ENCODE measurements at places on chromosomes 6 and 20.

GRCh38 chr6:45644720-45645119 is 267.0 kb upstream of the SUPT3H start:
- no peak overlapping the region for H3K27ac ChIP-seq
- H3K27me3 ChIP-seq, result no peaks in the 10 kb centered on the region
- H3K4me3 ChIP-seq, result no peak overlapping the region

DNA sequence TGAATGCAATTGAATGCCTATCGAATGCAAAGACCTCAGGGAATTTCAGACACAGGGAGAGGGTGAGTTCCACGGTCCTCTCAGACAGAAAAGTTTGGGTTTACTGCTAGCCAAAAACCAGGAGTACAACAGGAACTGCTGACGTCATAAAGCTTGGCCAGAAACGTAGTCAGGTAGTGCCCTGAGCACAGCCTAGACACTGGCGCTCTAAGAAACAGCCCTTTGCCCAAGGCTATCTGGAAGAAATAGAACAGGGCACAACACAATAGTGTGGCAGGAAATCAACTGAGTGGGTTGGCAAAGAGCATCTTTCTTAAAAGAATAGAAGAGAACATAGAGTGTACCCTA is 58.0 kb downstream of the GFOD1 start:
- H3K4me1 ChIP-seq, result no peaks in the 10 kb centered on the region
- no peak for DNase-seq
- no peak overlapping the region for H3K27ac ChIP-seq
- no peaks in the 10 kb centered on the region for H3K27me3 ChIP-seq

DNA sequence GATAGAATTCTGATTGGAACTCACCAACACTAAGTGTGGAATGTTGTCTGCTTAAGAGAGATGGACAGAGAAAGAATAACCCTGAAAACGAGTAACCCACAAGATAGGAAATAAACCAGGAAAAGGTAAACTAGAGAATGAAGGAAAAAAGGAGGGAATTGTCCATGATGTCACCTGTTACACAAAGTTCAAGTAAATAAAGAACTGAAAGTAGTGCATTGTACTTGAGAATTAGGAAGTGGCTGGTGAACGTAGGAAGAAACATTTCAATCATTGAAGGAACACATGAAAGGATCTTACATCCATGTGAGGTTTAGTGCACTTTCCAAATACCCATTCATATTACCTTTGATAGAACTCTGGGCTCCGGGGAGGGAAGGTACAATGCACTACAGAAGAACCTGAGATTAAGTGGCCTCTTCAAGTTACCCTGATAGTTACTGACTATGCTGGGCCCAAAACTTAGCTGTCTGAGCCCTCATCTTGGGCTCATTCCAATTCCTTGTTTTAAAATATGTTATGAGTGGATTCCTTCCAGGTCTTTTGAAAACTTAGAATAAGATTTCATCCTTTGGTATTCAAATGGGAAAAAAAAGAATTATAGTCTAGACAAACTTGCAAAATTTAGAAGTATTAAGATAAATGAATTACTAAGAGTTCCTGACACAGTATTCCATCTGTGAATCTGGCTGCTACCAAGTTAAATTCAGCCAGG is 1.1 kb upstream of the STX7 start:
- H3K36me3 ChIP-seq, result no peaks in the 10 kb centered on the region
- H3K27ac ChIP-seq, result peak overlapping the region; percentile 89
- H3K4me3 ChIP-seq, result peak overlapping the region; percentile 93
- H3K27me3 ChIP-seq, result no peaks in the 10 kb centered on the region

- DNase-seq, result peak; percentile 28
- peaks cover 5% of the 10 kb centered on the region for H3K4me1 ChIP-seq
- H3K27ac ChIP-seq, result no peak overlapping the region
- H3K4me3 ChIP-seq, result no peak overlapping the region
- H3K36me3 ChIP-seq, result no peaks in the 10 kb centered on the region
Measured at GRCh38 chr20:63178446-63178820, 37.5 kb downstream of the YTHDF1 start.

DNA sequence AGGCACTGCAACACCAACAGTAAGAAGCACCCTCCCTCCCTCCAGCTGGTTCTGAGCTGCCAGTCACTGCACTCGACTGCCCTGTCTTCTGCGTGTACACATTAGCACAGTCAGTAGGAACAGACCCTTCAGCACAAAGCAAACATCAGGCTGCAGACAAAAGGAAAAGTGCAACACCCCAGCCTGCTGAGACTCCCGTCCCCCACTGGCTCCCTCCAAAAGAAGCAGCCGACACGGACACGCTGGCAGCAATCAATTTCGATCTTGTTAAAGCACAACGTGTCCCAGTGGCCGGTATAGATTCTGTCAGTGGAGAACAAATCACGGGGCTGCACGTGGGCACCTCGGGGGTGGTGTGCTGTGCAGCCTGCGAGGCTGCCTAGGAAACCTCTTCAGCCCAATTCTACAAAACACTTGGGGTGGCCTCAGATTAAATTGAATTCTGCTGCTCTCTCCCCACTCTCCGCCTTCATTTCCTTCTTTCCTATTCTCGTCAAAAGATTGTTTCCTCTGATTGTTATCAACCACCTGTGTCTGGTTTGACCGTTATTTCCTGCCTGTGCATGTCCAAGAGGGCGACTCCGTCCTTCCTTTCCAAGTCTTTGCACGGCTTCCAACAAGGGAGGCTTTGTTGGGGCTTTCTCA is 38.7 kb downstream of the TRAF3IP2 start:
- no peaks in the 10 kb centered on the region for H3K27me3 ChIP-seq
- H3K27ac ChIP-seq, result peak overlapping the region; percentile 5
- H3K4me3 ChIP-seq, result peak overlapping the region; percentile 19
- peak; percentile 60 for DNase-seq

DNA sequence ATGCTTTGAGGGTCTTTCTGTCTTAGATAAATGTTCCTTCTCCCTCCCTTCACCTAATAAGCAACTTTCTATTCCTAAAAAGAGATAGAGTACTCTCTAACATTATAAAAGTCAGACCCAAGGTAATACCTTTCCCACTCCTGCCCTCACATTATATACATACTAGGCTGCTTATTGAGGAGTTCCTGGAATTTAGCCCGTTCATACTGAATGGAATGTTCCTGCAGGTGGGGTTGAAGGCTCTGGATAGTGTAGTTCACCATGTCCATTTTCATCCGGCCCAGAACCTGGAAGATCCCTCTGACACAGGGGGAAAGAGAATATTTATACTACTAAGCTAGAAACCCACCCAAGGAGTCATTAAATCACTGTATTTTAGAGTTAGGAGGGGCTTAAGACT is 20.4 kb downstream of the TCP11 start:
- no peak overlapping the region for H3K4me3 ChIP-seq
- no peak overlapping the region for H3K27ac ChIP-seq
- H3K4me1 ChIP-seq, result no peaks in the 10 kb centered on the region

DNA sequence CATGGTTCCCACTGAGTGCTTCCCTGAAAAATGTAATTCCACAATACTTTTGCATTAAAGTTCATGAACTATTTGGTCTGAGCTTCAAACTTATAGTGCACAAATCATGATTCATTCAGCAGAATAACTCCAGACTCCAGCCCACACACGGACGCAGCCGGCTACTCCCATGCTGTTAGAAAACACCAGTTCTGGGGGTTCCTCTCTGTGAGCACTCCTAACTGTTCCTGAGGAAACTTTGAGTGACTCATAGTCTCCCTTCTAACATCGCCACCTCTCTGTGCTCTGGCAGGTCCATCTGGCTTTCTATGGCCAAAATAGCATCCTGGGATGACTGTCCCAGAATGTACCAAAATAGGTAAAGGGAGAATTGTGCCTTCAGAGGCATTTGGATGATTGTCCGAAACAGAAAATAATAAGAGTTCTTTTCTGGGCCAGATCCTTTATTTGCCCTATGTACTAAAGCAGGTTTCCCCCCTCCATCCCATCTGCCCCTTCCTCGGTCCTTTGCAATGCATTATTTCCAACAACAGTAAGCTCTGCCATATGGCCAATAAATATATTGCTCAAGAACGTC is 32.3 kb upstream of the LY86 start:
- H3K27me3 ChIP-seq, result no peaks in the 10 kb centered on the region
- no peaks in the 10 kb centered on the region for H3K36me3 ChIP-seq
- H3K4me3 ChIP-seq, result no peak overlapping the region
- DNase-seq, result no peak
- H3K4me1 ChIP-seq, result no peaks in the 10 kb centered on the region

DNA sequence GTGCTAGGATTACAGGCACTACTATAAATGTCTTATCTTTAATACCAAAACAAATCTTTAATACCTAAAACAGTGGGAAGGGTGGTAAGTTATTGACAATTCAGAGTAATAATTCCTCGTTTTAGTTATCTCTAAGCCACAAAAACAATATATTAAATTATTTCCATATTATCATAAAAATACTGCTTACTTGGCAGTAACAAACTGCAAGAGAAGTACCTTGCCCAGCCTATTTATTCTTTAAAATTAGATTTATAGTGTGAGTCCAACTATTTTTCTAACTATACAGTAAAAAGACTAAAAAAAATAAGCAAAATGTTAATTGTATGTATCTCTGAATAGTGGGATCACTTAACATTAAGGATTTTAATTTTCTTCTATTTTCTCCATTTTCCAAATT is 123.2 kb downstream of the HACE1 start:
- H3K36me3 ChIP-seq, result peaks cover 3% of the 10 kb centered on the region
- no peak for DNase-seq

- no peaks in the 10 kb centered on the region for H3K4me1 ChIP-seq
- no peaks in the 10 kb centered on the region for H3K36me3 ChIP-seq
- H3K27ac ChIP-seq, result no peak overlapping the region
- H3K4me3 ChIP-seq, result no peak overlapping the region
- DNase-seq, result no peak
Measured at GRCh38 chr6:159108426-159108985, 60.7 kb upstream of the FNDC1 start.

DNA sequence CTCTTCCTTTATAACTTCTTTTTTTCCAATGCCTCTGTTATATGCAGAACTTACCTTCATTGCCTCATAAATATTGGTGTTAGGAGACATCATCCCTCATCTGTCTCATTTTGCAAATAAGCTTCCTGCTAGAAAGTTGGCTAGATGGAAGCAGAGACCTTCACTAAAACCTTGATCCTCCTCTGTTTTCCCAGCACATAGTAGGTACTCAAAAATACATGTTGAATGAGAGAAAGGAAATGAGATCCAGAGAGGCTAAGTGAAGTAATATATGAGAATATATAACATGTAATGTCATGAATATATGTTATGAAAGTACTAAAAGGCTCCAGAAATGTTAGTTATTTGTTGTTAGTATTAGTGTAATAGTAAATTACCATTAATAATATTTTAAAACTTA is 91.9 kb downstream of the CDKAL1 start:
- no peak overlapping the region for H3K27ac ChIP-seq
- H3K4me1 ChIP-seq, result no peaks in the 10 kb centered on the region
- no peaks in the 10 kb centered on the region for H3K27me3 ChIP-seq
- no peak for DNase-seq

DNA sequence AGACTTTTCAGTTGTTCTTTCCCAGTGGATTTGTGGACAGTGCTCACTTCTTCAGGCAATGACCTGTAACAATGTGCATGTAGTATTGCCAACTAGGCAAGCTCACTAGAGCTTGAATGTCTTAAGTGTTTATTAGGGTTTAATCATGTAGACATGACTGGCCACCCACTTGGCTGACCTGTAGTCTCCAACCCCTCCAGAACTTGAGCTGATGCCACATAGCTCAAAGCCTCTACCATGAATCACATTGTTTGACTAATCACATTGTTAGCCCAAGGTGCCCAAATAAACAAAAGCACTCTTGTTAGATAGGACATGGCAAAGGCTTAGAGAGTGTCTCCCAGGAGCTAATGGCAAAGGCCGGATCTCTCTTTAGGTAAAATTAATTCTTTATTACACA is 272.7 kb downstream of the GRIK2 start:
- no peak for DNase-seq
- no peak overlapping the region for H3K27ac ChIP-seq
- no peaks in the 10 kb centered on the region for H3K4me1 ChIP-seq
- no peaks in the 10 kb centered on the region for H3K36me3 ChIP-seq
- no peak overlapping the region for H3K4me3 ChIP-seq

DNA sequence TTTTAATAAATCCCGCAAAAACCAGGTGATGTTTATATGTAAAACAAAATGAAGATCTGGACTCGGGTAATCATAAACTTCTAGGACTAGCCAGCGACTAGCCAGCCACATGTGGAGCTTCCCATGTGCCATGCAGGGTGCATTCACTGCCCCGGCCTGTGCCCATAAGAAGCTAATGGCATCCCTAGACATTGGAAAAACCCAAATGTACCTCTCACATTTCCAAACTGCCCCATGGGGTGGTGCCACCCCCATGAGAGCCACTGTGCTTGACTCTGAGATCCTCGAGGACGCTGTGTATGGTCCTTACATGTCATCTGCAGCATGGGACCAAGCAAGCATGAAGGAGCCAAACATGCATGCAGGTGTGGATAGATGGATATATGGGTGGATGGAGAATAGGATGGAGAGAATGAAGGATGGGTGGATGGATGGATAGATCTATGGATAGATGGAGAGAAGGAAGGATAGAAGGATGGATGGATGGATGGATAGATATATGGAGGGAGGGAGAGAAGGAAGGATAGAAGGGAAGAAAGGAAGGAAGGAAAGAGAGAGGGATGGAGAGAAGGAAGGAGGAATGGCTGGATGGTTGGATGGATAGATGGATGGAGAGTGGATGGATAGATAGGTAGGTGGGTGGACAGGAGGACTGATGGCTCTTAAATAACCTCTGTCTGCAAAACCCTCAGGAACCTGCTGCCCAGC is 203.6 kb downstream of the CDH4 start:
- no peak overlapping the region for H3K27ac ChIP-seq
- no peaks in the 10 kb centered on the region for H3K4me1 ChIP-seq
- H3K27me3 ChIP-seq, result no peaks in the 10 kb centered on the region
- no peak overlapping the region for H3K4me3 ChIP-seq
- no peak for DNase-seq

DNA sequence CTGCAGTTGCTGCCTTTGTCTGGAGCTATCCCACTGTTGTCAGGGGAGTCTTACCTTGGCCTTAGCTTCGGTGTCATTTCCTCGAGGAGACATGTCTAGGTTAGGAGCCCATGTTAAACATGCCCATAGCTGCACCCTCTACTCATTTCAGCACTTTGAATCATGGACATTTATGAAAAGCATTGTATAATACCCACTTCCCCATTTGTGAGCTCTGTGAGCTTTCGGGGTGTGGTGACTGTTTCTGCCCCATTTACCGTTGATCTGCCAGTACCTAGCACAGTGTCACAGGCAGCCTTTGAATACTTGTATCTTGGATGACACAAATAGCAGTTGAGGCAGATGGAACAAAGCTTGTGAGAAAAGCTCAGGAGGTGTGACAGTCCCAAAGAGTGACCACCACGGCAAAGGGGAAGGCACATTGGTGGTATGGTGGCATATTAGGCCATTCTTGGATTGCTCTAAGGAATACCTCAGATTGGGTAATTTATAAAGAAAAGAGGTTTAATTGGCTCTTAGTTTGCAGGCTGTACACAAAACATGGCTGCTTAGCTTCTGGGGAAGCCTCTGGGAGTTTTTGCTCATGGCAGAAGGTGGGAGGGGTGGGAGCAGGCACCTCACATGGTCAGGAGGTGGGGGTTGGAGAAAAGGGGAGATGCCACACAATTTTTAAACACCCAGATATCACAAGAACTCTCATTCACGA is 42.0 kb downstream of the JARID2 start:
- no peaks in the 10 kb centered on the region for H3K4me1 ChIP-seq
- no peaks in the 10 kb centered on the region for H3K36me3 ChIP-seq
- no peak overlapping the region for H3K4me3 ChIP-seq
- H3K27me3 ChIP-seq, result no peaks in the 10 kb centered on the region
- no peak overlapping the region for H3K27ac ChIP-seq

Measured in kidney (tissue), 22 donors.